Neural crest cell (in vitro differentiated cells): ENCODE measurements at places on chromosomes 7 and 10.

DNA sequence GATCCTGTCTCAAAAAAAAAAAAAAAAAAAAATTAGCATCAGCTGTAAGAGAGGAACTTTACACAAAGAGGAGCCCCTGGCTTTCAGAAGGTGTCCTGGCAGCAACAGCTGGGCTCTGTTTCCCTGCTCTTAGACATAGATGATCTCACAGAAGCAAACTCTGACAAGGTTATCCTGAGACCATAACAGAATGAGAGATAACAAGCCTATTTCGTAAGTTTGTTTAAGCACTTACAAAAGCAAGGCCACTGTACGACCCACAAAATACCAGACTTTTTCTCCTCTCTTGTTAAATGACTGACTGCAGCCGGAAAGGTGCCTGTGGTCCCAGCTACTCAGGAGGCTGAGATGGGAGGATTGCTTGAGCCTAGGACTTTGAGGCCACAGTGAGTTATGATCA, 33.3 kb upstream of the OTUD1 start:
- no peak for DNase-seq

DNA sequence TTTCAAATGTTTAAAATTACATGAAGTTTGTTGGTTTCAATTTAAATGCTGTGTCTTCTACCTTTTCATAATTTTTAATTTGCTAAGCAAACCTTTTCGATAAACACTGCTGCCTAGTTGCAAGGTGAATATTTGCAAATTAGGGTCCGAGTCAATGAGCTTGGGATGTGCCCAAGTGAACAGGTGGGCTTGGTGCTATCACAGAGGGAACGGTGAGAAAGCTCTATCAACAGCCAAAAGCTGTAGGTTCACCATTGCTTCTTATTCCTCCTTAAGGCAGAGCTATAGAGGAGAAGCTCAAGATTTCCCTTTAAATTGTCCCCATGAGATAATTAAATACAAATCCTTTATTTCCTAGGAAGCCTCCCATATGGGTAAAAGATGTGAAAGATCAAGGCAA, 245.3 kb upstream of the CELF2 start:
- no peak for DNase-seq

GRCh38 chr10:92203919-92204623, 86.8 kb downstream of the CPEB3 start:
- no peak for DNase-seq

DNA sequence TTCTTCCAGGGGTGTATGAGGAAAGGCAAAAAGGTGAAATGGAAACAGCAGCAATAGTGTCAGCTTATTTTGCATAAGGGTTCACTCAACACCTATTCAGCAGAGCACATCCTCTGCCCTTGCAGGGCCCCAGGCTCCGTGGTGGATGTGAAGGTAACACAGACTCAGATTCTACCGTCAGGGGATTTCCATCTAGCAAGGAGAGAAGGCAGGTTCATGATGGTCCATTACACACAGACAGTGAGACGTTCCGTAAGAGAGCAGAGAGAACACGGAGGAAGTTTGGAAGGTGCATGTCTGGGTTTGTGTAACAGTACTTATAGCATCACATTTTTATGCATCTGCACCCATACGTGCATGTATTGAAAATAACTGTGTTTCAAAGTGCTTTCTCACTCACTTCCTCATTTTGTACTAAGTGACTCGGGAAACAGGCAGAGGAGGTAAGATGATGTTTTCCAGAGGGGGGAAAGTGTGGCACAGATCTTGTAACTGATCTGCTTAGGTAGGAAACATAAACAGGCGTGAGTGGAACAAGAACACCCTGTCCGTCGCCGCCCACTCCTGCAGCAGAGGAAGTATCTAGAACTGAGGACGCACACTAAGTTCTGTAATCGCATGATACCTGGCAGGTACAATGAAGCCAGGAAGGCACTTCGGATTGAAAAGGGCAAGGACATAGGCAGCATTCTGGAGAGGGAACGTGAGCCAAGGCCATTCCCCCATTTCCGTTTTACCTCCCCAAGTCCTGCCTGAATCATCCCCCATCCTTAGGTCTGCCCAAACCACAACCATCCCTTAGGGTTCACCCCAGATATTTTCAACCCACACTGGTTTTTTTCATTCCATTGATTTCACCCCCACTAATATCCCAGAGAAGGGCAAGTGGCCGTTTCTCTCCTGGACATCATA, 1.0 kb upstream of the ENO4 start:
- DNase-seq: no peak

- no peak for DNase-seq
Measured at GRCh38 chr7:27239387-27240014, 3.1 kb upstream of the EVX1 start.

DNA sequence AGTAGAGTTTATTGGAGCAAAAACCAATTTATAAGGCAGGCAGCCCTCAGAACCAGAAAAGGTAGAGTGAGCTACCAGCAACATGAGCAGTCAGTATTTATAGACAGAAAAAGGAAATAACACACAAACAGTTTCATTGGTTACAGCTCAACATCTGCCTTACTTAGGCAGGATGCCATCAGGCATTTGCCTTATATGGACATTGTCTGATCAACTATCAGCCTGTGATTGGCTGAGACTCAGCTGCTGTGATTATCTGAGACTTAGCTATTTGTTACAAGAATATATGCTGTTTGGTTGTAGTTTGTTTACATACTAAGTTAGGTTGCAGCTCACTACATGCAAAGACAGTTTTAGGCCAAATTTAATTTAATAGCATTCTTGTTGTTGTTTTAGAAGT, 60.4 kb upstream of the CDK1 start:
- DNase-seq: no peak
